ENCODE measurements at places on chromosomes 11 and 22.

GRCh38 chr11:35313760-35314153 lies 105.6 kb downstream of the SLC1A2 start:
- DNase-seq, result no peak

DNA sequence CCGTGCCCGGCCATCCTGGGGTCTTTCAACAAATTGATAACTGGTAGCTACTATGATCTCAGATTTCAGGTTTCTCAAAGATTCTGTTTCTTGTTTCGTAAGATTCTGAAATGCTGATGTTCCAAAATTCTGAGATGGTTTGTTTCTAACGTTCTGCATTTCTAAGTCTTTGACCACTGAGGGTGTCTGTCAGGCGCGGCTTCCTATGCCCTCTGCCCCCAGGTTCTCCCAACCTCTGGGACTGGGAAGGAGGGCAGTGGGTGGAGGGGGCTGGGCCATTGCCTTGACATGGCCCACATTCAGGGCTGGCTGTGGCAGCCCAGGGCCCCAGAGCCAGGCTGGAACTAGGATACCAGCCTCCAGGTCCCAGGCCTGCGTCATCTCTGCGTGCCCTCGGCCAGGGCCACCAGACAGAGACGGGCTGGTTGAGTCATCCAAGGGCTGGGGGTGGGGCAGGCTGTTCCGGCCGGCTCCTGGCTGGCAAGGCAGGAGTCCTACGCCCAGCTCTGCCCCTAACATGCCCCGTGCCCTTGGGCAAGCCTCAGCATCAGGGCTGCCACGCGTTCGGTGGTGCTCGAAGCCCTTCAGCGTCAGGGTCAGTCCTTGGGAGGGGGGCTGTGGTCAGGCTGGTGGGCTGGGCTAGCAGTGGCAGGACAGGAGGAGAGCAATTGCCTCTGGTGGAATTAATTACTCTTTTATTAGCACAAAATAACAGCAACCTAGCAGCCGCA lies 5.2 kb downstream of the TMEM134 start:
- no peak for DNase-seq

DNA sequence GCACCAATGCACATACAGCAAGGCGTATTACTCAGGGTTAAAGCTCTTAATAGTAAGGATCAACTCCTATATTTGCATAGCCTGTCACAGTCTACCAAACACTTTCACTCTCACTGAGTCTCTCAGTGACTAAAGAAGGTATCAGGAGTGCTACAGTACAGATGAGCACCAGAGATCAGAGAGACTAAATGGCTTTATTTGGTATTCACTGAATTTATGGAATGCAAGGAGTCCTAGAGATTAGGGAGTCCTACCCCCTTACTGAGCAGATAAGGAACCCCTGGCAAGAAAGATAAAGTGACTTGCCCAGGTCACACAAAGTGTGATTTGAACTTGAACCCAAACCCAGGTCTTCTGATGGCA lies 396.4 kb upstream of the CCDC90B start:
- no peak for DNase-seq

DNA sequence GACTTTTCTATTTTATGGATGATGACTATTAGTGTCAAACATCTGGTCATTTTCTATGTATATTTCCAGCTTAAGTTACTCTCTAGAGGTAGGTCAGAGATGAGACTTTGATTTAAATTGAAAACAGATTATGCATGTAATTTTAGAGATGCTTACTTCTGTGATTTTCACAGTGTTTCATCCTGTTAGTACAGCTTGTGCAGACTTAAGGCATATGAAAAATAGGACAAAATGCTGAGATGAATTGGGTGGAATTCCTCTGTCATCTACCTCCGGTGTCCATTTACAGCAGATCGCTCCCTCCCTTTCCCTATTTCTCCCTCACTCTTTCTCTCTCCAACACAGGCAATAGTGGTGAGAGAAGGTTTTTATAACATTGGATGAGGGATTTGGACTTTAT lies 14.1 kb downstream of the JAM3 start:
- peak; percentile 8 for DNase-seq

DNA sequence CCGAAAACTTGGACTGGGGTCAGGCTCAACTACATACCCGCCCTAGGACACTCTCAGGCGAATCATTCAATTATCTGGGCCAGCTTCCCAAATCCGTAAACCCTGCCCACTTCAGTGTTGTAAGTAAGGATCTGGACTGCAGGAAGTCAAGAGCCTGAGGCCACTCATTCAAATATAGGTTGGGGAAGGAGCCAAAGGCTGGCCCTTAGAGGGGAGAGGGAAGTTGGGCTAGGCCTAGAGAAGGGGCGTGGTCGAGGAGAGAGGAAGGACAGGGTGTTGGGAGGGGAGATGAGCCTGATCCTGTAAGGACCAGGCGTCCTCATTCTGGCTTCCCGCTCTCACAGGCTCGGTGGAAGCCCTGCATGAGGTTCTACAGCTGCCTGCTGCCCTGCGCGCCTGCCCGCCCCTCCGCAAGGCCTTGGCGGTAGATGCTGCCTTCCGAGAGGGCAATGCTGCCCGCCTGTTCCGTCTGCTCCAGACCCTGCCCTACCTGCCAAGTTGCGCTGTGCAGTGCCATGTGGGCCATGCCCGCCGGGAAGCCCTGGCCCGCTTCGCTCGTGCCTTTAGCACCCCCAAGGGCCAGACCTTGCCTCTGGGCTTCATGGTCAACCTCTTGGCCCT lies 3.0 kb downstream of the SAC3D1 start:
- peak; percentile 30 for DNase-seq

DNA sequence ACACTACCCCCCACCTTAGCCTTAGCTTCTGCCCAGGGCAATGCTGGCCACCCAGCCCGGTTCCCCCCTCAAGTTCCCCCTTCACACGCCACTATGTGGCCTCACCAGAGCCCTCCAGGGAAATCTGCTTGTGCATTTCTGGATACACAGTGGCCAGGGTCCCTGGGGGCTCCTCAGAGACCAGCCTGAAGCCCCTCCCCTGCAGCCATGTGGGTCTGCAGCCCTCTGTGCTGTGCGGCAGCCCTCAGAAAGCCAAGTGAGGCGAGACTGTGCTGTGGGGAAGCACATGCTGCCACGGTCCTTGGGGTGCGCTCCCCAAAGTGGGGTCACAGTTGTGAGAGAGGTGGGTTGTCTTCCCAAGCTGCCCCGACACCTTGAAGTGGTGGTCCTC lies 2.1 kb upstream of the PLXNB2 start:
- no peak for DNase-seq

- DNase-seq, result peak; percentile 6
Measured at GRCh38 chr11:58805065-58805464, 39.4 kb downstream of the GLYATL2 start.

DNA sequence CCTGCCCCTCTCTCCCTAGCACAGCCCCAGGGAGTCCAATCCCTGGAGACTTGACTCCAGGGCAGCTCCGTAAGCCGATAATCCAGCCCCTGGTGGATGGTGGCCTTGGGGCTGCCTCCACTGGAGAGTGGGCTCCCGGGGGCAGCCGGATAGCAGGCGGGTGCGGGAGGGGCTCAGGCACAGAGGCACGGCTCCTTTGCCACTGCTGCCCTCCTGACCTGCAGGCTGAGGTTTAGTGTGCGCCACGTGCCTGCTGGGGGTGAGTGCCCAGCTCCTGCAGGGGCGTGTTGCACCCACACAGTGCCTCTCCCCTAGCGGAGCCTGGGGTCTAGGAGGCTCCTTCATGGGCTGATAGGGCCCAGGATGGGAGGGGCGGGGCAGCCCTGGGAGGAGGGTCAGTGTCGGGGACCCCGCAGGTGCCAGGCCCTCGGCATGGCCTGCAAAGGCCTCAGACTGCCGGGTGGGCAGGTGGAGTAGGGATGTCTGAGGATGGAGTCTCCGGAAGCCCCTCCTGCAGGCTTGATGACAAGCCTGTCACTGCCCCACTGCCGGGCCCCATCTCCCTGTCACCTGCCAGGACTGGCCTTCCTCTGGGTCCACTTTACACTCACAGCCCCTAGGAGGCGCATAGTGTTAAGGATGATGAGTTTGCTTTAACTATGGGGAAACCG lies 5.6 kb downstream of the DUSP8 start:
- no peak for DNase-seq

GRCh38 chr22:48072777-48073176 lies 1310.3 kb downstream of the TBC1D22A start:
- DNase-seq, result no peak

DNA sequence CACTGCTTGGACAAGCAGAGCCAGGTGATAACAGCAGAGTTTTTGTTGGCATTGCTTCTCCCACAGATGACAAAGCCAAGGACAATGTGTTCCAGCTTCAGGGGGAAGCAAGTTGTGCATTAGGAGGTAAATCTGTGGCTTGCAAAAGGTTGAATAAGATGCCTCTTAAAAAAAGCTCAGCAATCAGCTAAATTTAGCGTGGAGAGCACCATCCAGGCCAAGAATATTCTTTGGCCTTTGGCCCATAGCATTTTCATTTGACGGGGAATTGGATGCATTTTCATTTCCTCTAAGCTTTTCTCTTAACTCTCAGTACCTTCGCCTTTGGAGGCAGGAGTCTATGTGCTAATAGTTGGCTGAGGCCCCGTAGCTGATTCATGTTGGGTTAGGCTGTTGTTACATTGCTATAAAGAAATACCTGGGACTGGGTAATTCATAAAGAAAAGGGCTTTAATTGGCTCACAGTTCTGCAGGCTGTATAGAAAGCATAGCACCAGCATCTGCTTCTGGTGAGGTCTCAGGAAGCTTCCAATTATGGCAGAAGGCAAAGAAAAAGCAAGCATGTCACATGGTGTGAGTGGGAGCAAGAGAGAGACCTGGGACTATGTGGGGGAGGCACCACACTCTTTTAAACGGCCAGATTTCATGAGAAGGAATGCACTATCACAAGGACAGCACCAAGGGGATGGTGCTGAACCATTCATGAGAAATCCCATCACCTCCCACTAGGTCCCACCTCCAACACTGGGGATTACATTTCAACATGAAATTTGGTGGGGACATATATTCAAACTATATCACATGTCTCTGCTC lies 350.1 kb upstream of the C11orf87 start:
- DNase-seq, result peak; percentile 75

GRCh38 chr11:126495281-126496220 lies 140.1 kb downstream of the ST3GAL4 start:
- no peak for DNase-seq

- DNase-seq, result no peak
Measured at GRCh38 chr22:42977569-42977968, 37.4 kb downstream of the PACSIN2 start.

DNA sequence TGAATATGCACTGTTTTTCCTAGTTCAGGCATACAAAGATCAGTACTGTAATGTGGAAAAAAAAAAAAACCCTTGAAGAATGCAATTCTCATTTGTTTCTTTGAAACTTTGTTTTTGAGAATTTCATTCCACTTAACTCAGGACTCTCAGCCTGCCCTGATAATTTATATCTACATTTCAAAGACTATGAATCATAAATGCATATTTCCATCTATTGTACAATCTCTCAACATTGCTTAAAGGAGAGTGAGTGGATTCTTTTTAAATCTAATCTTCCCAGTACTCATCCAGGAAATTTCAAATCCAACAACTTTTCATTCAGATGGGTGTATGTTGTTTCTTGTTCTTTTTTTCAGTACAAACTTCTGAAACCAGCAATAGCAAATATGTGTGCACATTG lies 322.2 kb upstream of the DDI1 start:
- DNase-seq, result peak; percentile 76

DNA sequence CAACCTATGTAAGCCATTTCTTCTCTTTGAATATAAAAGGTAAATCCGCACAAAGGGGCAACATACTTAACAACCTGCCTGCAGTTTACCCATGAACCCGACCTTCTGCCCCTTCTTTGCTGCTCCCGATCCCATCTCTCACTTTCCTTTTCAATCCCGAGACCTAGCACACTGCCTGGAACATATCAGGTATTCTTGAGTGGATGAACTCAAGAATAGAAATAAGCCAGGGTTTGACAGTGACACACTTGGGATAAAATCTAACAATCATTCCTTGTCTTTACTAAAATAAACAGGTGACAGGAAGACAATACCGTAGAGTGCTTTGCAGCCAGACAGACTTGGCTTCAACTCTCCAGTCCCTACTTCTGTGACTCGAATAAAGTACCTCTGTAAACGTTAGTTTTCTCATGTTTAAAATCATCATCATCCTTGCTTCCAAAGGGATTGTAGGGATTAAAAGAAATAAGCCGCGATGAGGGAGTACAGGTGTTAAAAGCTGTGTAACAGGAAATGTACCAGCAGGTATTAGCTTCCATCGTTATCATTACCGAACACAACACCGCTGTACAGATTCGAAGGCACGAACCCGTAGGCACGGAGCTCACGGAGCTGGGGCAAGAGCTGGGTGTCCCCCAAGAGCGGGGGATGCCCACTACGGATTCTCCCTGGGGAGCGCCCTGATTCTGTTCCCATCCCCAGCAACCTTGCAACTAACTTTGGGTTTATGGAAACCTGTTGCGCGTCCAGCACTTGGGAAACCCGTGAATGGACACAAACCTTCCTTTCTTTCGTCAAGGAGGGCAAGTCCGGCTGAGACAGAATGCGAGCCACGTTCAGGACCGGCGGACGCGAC lies 720 bp downstream of the UFD1 start:
- DNase-seq, result no peak

DNA sequence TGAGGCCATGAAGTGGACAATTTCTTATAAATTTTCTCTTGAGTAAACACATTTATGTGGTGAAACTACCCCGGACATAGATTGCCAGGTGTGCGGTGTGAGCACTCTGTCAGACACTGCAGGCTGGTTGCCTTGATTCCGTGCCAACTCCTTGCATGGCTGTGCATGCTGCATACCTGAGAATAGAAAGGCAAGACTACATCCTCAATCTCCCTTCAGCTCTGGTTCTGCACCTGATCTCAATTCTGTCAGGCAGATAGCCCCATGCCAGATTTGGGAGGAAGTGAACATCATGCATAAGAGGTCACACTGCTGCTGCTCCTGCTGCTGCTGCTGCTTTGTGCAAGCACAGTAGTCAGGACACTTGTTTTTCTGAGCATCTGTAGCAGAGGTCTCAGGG lies 42.5 kb upstream of the DEUP1 start:
- DNase-seq, result no peak

DNA sequence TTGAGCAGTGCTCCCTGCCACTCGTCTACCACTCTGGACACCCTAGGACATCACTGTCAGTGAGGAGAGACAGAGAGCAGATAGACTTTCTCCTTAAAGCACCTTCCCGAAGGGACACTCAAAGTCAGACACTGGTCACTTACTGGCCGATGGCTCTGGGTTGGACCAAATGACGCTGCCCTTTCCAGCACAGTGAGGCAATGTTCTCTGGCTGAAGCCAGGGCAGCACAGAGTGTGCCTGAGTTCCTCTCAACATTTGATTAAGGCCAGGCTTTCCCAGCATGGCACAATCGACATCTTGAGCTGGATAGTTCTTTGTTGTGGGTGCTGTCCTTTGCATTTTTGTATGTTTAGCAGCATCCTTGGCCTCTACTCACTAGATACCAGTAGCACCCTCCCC lies 206.2 kb downstream of the CSNK2A3 start:
- no peak for DNase-seq

DNA sequence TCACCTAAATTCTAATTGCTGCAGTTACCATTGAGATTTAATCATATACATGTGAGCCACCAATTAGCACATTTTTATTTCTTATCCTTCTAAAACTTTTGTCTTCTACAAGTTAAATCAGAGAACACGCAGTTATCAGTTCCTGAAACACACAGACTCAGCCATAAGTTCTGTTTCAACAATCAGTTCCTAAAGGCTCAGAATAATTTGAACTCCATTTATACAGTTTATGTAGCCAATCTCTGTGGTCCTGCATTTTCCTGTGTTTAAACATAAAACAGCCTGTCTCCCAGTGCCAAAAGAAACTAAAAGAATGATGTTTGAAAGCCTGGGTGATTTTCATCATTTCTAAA lies 2.9 kb downstream of the PLAAT3 start:
- no peak for DNase-seq
